ENCODE measurements at places on chromosomes 7 and 10.

DNA sequence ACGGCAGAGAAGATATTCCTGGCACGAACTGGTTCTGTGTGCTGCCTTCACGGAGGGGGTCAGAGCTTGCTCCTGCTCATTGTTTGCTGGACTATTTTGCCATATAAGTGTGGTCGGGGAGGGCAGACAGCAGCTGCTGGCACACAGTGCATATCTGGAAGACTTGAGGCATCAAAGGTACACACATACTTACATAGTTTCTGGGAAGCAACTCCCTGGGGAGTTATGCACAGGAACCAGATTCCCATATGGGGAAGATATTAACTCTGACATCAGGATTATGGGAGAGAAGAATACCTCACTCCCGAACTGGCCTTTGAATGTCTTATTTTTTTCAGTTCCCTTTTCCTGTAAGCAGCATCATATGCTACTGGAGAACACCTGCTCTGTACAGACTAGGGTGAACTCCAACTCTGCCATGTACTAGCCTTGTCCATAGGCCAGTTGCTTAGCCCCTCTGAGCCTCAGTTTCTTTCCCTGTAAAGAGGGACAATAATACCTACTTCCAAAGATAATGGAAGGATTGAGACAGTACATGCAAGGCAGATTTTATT lies 41.5 kb downstream of the LGI1 start:
- DNase-seq: no peak

GRCh38 chr10:110793128-110793812 lies 78.5 kb upstream of the PDCD4 start:
- DNase-seq: no peak

DNA sequence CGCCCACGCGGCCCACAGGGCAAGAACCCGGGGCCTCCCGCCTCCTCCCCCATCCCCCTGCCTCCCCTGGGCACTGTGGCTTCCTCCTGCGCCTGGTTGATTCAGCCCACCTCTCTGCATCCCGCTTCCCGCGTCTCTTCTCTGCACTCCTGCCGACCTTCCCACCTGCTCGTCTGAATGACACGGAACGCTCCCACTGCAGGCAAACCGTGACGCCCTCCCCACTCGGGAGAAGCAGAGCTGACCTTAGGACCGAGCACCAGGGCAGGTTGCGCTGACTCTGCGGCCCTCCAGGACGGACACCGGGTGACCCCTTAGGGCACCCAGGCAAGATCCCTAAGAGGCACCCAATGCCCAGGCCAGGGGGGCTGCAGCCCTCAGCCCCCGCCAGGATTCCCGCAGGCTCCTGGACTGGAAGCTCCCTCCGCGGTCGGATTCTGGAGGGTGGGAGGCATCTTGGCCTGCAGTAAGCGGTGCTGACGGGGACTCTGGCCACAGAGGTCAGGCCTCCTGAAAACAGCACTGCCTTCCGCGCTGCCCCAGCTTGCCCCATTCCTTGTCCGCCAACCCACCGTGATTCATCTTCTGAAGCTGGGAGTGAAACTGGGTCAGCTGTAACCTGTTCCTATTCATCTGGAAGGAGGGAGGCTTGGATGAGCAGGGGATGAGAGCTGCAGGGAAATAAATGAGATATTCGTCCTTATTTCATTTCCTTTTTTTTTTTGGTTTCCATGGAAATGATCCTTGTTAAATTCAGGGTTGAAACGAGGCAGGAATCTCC lies 990 bp downstream of the CALML3 start:
- DNase-seq: no peak

GRCh38 chr7:99141841-99142726 lies 1.8 kb downstream of the SMURF1 start:
- DNase-seq: no peak

- DNase-seq: peak; percentile 45
Observed at GRCh38 chr7:151080067-151080521, 515 bp downstream of the FASTK start.

DNA sequence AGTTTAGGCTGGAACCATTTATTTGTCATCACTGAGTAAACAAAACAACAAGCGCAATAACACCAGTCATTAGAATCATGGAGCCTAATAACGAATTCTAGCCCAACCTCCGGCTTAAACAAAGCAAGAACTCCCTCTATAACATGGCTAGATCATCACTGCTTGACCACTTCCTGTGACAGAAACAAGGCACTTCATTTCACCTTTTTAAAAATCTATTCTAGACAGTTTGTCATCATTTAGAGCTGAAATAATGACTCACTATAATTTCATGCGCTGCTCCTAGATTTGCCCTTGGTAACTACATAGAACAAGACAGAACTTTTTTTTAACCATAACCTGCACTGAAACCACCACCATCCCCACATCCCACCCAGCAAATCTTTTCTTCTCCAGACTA lies 81.3 kb downstream of the OSBPL3 start:
- no peak for DNase-seq

- DNase-seq: peak; percentile 96
Observed at GRCh38 chr10:11685787-11686218, 56.4 kb upstream of the ECHDC3 start.

- DNase-seq: peak; percentile 98
Observed at GRCh38 chr7:28200598-28200997, 20.0 kb upstream of the JAZF1 start.
